Activated CD8-positive, alpha-beta T cell treated with anti-CD3 and anti-CD28 coated beads for 36 hours (primary cell): ENCODE measurements at places on chromosomes 12 and 14. TPM values are rescaled to one million over a fixed set of nuclear protein-coding genes. Genes with fewer than 3 reads are reported as not detected.
A peak's percentile ranks its signal among the peaks of the same experiment; 100 is the strongest.

DNA sequence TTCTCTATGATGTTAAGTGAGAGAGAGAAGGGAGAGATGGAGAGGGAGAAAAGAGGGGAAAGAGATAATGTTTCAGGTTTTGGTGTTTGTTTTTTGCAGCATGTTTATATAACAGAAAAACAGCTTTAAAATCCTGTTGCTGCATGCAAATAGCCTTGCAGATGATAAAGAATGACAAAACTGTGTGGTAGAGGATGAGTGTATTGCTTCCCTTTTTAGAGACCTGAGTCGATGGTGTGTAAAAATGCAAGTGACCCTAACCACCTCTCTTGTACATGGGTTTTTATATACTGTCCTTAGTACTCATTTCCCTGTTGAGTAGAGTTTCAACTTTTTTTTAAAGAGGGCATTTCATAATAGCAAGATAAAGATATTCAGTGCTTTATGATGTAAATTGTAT, 249.1 kb downstream of the AKAP6 start:
- no peak for DNase-seq

DNA sequence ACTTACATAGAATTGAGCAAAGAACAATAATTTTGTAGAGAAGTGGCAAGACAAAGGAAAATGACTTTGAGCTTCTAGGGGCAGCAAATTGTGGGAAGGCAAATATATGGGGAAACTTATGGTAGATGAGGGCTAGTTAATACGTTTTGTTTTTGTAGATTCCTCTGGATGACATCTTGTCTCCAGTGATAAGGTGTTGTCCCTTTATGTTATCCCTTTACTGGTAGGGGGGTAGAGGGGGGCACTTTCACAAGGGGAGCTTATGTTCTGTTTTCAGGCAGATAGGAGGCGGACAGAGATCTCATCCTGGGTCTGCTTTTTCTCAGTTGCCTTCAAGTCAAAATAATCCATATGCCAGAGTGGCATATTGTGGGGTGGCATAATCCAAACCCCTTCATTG, 106.5 kb upstream of the AMIGO2 start:
- no peak for DNase-seq

DNA sequence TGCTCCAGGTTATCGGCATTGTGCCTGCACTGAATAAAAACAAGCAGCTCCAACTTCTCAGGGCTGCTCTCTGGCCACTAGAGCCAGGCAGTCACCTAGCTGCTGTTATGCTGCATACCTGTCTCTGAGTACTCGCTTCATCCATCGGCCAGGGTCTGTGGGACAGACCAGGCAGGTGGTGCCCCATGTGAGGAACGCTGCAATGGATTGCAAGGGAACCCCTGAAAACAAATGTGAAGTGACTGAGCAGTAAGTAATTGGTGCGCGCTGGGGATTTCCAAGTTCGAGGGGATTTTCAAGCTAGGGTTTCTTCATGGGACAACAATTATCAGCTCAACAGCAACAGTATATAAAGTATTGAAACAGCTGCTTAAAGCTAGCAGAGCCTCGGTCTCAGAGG, 965.3 kb downstream of the AACS start:
- DNase-seq, result no peak

DNA sequence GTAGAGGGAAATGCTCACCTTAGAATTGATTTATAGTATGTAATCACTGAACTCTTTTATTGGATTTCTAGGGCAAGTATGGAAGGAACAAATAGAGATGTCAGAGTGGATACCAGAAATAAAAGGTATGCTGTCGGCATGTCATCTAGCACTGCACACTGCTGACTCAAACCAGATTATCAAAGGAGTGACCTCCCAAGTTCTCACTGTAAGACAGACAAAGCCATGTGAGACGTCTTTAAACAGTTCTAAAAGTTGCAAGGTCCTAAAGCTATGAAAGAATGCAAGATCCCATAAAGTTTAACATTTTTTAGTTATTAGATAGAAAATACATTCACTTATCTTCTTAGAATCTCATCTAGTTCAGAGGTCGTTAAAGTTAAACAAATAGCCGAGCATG, 70.0 kb upstream of the CPM start:
- DNase-seq, result no peak

GRCh38 chr12:53989227-53990113, 4.5 kb downstream of the HOXC10 start:
- peak; percentile 62 for DNase-seq

Gene GLI1
- total RNA-seq, result 0.83 TPM

Gene NINJ2
- total RNA-seq, result 2.2 TPM

Gene DCTN2
- total RNA-seq, result 66.2 TPM
